ENCODE measurements at places on chromosomes 5 and 9. TPM values are rescaled to one million over a fixed set of nuclear protein-coding genes. Genes with fewer than 3 reads are reported as not detected.

DNA sequence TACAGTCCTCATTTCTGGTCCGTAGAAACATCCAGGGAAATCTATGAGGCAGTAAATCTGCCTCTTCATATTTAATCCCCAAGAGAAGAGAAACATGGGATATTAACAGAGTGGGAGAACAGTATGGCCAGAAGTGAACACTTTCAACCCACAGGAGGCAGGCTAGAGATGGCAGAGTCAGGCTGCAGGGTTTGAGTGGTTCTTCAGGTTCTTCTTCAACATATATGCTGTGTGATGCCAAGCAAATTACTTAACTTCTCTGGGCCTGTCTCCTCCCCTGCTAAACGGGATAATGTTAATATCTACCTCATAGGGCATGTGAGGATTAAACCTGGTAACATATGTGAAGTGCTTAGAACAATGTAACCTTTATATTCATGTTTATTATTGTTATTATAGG is 321.8 kb downstream of the PSAT1 start:
- no peak for DNase-seq

GRCh38 chr9:91001146-91001611 is 199.6 kb downstream of the SYK start:
- DNase-seq: peak; percentile 31

GRCh38 chr5:142674531-142675469 is 11.1 kb downstream of the FGF1 start:
- no peak for DNase-seq

DNA sequence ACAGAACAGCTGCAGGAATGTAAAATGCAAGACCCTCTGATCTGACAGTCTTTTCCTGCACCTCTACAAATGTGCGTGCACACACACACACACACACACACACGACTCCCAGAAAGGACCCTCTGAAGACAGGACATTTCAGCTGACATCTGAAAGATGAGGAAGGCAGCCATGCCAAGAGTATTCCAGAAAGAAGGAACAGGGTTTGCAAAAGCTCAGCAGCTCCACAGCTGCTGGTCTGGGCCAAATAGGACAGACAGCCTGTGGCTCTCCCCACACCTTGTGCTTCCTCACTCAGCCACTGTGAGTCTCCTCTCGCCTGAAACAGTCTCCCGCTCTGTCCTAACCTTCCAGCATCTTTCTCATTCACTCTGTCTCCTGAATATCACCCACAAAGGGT is 189.0 kb downstream of the PALM2AKAP2 start:
- DNase-seq: peak; percentile 49

- DNase-seq: no peak
Observed at GRCh38 chr5:139262059-139262741, 31.3 kb upstream of the MATR3 start.

DNA sequence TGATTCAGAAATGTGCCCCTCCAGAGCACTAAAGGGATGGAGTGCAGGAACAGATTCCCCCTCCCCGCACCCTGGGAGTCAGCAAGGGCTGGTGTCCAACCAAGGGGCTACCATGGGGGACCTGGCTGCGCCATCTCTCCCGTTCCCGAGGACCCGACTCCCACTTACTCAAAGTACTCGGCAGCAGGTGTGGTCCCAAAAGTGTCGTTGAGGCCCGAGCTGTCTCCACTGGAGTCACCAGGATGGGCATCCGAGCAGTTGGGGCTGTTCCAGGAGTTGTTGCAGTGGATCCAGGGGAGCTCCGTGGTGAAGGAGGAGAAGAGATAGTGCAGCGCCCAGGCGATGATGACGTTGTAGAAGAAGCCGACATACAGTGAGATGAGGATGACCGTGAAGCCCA is 12.9 kb downstream of the SLC6A3 start:
- peak; percentile 18 for DNase-seq

PRR7 gene
- 1.5 TPM for polyA plus RNA-seq

GRCh38 chr9:123049589-123050222 is 16.2 kb downstream of the GPR21 start:
- DNase-seq: peak; percentile 49

DNA sequence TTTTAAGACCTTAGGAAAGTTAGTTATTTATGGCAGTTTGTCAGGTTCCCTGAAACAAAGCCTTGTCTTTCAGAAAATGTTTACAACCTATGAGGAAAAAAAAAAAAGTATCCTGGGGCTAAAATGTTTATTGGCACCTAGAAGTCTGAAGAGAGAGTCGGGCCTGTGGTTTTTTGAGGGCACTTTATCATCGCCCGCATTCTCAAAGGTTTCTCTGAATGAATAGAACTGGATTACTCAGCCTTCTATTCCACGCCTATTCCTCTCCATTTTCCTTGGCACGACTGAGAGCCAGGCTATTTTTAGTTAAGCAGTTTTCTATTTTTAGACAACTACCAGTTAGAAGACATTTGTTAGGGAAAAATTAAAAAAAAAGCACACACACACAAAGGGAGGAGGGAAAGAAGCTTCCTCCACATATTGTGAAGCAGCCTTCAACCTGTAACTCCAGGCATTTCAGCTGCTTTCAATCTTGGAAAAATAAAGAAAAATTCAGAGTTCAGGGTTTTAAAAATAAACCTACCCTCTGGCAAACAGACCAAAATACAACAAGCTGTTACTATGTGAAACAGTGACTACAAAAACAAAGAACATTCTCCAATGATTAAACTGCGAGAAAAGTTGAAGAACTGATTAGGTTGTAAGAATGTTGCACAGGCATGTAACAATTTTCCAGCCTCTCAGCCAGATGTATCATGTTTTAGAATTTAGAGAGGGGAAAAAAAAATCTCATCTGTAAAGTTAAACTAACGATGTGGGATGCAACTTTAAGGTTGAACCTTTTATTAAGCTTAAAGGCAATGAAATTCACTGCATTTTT is 97.0 kb downstream of the MEF2C start:
- peak; percentile 87 for DNase-seq

Measured in stomach (tissue), 19 donors.